ENCODE measurements at places on chromosomes 12 and 14. TPM values are rescaled to one million over a fixed set of nuclear protein-coding genes. Genes with fewer than 3 reads are reported as not detected.

The HOXC10 gene
- total RNA-seq, result not detected

The ZDHHC22 gene
- total RNA-seq, result not detected

The CD163 gene
- total RNA-seq, result not detected

The TAS2R19 gene
- 3.4 TPM for total RNA-seq

The FIGNL2 gene
- not detected for total RNA-seq

The KCNMB4 gene
- not detected for total RNA-seq

The NPAS3 gene
- 0.79 TPM for total RNA-seq

The FOS gene
- total RNA-seq, result 139 TPM

The XPOT gene
- total RNA-seq, result 298 TPM

The SLC25A3 gene
- total RNA-seq, result 694 TPM

The GDF3 gene
- total RNA-seq, result not detected

The LRTM2 gene
- total RNA-seq, result not detected

The A2ML1 gene
- total RNA-seq, result not detected

The BRAP gene
- 24.4 TPM for total RNA-seq

The YBX3 gene
- total RNA-seq, result 577 TPM

The CLEC1A gene
- total RNA-seq, result not detected

The VRTN gene
- total RNA-seq, result not detected

The TROAP gene
- 41.9 TPM for total RNA-seq

The WNT1 gene
- not detected for total RNA-seq

The RNASE7 gene
- total RNA-seq, result 11.8 TPM

The LRRK2 gene
- 4.5 TPM for total RNA-seq

The RASSF9 gene
- 1.5 TPM for total RNA-seq

The RNASE4 gene
- 2.4 TPM for total RNA-seq

The PPM1H gene
- total RNA-seq, result 0.49 TPM

The PRKAG1 gene
- total RNA-seq, result 84.6 TPM

The TSHR gene
- not detected for total RNA-seq

The DRAM1 gene
- total RNA-seq, result 8.7 TPM

The GPR68 gene
- total RNA-seq, result 0.10 TPM

The BHLHE41 gene
- total RNA-seq, result 3.4 TPM

The PZP gene
- total RNA-seq, result not detected

The KRT2 gene
- not detected for total RNA-seq

The ALDH1L2 gene
- total RNA-seq, result 165 TPM

Data from MCF 10A (cell line).